Activated naive CD8-positive, alpha-beta T cell treated with anti-CD3 and anti-CD28 coated beads, Interleukin-2, amount 10 ng/mL, durations not matched to agents 7 days and 5 days (primary cell): ENCODE measurements at places on chromosomes 2 and 18. TPM values are rescaled to one million over a fixed set of nuclear protein-coding genes. Genes with fewer than 3 reads are reported as not detected.

The NEU2 gene
- total RNA-seq, result not detected

GRCh38 chr2:101879466-101879865 is 112.3 kb upstream of the IL1R2 start:
- DNase-seq, result no peak

DNA sequence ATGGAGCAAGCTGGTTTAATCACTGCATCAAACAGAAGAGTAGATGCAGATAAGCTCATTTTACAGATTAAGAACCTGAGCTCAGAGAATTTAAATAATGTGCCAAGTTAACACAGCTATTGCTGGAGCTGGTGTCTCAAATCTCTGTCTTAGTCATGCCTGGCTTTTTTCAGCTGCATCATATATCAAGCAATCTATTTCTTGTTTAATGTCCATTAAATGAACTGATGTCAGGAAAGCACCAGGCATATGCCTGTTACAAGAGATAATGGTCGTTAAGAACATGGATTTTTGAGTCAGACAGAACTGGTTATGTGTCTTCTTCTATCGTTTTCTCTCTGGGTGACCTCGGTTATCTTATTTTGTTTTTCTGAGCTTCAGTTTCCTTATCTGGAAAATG is 59.8 kb upstream of the AQP4 start:
- DNase-seq, result no peak

DNA sequence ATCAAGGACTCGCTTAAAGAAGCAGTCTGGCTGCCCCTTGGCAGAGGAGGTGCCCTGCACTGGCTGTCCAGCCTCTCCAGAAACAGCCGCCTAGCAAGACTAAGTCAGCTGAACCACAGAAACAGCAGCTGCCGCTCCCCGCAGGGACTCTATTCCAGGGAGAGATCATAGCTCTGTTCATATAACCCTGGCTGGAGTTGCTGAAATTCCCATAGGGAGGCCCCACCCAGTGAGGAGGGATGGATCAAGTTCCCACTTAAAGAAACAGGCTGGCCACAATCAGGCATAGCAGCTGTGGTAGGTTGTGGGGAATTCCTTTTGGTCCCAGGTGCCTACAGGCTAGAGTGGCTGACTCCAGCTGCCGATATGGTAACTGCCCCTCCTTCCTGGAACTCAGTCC is 74.2 kb upstream of the MC4R start:
- DNase-seq, result no peak

The RAPGEF4 gene
- 1.1 TPM for total RNA-seq

The ZNF892 gene
- 4.8 TPM for total RNA-seq

DNA sequence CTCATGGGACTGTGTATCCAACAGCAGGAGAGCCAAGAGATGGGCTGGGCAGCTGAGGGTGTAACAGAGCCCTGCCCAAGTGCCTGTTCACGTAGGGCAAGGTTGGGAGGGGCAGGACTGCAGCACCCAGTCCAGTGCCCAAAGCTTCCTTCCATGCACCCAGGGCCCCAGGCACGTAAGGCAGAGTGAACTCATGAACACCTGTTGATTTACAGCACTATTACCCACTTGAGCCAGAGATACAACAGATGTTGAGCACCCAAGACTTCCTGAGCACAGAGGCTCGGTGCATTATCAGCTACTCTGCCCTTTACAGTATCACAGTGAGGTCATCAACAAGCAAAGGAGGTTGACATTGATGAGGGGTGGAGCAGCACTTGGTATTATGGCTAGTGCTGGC is 50.2 kb upstream of the FHL2 start:
- DNase-seq, result no peak
